ENCODE measurements at places on chromosomes 2 and 18.

DNA sequence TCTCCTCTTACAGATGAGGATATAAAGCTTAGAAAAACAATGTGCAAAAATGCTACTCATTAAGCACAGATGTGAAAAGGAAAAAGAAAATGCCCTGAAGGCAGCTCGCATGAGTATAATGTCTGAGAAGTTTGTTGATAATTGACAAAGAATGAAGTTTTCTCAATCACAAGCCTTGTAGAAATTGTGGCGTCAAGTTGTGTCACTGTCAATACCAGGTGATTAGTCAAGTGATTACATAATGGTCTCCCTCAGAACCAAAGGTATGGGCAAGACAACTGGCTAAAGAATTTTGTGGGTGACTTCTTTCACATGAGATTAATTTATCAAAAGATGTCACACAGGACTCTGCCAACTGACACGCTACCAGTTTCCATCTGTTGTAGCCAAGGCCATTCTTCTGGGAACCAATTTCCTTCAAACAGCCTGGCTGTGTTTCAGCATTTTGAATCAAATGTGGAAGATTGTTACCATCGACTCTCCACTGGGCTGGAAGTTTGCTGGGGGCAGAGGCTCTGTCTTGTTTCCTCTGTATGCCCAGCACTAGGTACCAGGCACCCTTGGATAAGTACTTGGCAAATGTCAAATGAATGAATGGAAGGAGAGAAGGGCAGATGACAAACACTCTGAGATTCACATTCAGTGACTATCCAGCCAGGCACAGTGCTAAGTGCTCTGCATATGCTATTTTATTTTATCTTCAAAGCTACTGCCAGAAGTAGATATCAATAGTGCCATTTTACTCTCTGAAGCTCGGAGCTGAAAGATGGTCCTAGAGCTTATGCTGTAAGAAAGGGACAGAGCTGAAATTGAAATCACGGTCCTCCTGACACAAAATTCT is 5.9 kb upstream of the FN1 start:
- DNase-seq, result no peak

- DNase-seq, result no peak
These were observed 1239.1 kb downstream of the LRP1B start for GRCh38 chr2:140891614-140892212.

- no peak for DNase-seq
These were observed 409.4 kb downstream of the RIT2 start for GRCh38 chr18:42706029-42706608.

DNA sequence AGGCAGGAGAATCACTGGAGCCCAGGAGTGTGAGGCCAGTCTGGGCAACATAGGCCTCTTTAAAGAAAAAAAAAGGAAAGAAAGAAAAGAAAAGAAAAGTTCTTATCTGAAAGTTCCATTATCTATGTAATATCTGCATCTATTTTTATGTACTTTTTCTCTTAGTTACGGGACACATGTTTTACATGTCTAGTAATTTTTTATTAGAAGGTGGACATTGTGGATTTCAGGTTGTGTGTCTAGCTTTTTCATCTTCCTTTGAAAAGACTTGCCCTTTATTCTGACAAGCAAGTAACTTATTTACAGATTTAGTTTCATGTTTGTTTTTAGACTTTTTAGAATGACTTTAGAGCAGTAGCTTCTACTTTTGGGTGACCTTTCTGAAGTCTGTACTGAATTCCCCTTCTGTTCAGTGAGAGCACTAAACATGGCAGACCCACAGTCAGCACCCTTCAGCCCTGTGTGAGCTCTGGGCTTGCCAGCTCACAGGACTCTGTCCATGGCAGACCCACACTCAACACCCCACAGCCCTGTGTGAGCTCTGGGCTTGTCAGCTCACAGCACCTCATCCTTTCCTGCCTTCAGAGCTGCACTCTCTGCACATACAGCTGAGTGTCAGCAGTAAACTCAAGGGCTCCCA is 17.5 kb downstream of the TRAPPC12 start:
- no peak for DNase-seq

DNA sequence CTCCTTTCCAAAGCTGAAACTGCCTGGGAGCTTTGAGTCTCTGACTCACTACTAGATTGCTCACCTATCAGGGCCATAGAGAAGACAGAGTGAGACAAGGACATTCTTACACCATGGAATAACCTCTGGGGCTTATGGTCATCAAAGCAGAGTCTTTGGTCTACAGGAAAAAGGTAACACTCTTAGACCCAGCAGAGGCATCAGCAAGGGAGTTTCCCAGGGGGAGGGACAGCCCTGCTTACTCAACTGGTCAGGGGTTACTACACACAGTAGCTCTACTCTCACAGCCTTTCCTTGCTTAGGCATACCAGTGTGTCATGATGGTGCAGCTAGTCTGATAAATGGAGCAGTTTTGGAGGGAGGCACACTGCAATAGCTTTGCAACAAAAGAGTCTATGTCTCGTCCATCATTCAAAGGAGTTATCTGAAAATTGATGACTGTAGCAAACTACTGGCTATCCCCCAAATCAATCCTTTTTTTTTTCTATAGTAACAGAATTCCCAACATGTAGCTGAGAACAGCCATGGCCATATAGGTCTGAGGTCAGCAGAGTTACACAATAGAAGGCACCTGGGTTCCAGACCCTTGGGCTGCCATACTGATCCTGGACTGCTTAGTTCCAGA is 22.4 kb upstream of the CD28 start:
- no peak for DNase-seq

- DNase-seq, result no peak
These were observed 93.0 kb downstream of the NRP2 start for GRCh38 chr2:205775097-205775877.

DNA sequence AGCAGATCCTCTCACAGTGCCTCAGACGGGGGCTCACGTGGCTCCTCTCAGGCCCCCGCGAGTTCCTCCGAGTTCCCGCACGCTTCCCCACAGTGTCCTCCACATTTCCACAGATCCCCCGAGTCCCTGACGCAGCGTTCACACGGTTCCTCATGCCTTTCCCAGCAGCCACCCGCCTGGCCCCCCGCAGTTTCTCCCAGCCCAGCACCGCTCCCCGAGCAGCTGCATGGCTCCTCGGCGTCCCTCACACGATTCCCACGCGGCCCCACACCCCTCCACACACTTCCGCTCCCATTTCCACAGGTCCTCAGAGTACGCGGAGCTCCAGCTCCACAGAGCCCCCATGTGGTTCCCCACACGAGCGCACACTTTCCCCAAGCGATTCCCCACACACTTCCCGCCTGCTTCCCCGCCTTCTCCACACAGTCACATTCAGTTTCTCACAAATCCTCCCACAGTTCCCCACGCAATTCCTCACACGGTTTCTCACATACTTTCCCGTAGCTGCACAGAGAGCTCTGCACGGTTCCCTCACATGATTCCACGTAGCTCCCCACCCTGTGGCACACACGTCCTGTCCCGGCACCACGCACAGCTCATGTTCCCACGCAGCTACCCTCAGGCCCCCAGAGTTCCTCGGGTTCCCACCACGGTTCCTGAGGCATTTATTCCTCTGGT is 39.9 kb downstream of the KIF1A start:
- DNase-seq, result no peak

DNA sequence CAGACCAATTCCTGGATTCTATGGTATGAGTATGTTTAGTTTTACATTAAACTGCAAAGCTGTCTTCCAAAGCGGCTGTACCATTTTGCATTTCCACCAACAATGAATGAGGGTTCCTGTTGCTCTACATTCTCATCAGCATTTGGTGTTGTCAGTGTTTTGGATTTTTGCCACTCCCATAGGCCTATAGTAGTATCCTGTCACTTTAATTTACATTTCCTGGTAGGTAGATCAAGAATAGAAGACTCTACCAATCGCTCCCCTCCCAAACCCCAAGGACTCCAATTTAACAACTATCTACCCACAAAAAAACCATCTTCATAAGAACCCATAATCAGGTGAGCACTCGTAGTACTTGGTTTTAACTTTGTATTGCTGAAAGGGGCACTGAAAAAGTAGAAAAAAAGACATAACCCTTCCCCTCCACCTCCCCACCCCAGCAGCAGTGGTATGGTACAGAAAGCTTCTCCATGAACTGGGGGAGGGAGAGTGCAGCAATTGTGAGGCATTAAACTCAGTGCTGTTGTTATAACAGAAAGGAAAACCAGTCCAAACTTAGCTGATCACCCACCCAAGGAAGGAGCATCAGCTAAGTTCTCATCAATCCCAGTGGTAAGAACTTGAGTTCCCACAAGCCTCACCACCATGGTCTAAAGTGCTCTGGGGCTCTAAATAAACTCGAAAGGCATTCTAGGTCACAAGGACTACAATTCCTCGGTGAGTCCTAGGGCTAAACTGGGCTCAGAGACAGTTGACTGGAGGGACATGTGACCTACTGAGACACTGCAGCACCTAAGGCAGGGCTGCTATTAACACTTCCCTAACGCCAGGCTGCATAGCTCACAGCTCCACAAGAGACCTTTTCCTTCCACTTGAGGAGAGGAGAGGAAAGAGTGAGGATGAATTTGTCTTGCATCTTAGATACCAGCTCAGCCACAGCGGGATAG is 35.5 kb upstream of the CYTIP start:
- DNase-seq, result no peak

DNA sequence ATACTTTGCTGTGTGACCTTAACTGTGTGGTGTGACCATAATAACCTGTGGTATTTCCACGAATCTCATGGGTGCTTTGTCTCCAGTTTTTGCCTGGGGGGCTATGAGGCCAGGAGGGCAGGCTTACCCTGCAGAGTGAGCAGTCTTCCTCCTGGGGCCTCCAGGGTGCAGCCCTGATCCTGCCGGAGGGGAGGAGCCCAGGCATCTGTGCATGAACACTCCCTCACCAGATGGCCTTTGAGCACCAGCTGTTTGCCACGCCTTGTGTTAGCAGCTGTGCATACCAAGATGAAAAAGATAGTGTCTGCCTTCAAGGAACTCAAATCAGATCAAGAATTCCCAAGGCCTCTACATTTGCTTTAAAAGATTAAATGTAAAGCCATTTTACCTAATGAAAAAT is 75.0 kb upstream of the RBM44 start:
- peak; percentile 43 for DNase-seq

DNA sequence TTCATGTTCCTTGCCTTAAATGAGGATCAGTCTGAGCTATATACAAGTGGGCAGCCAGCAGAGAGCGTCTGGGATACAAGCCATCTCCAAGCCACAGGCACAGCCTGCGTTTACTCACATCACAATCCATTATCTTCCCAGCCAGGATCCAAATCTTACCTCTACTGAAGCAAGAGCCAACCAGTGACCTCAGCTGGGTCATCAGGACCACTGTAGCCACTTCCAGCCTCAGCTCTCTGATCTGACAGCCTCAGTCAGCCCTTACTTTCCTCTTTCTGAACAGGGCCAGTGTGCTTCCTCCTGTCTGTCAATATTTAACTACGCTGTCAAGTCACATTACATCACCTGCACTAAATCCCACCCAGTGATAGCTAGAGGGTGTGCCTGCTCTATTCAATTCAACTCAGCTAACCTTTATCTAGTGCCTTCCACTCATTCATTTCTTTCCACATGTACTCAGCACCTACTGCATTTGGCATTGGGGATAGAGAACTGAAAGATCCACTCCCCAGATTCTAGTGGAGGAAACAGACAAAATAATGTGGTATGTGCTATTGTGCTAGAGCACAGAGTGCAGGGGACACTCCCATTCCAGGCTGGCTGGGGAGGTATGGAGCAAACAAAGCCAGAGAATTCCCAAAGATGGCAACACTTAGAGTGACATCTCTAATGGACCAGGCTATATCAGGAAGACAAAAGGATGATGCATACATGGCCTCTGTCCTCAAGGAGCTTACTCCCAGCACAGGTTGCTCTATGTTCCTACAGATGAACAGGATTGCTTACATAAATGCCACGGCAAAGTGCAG is 146.5 kb downstream of the NCKAP5 start:
- no peak for DNase-seq

- no peak for DNase-seq
These were observed 40.0 kb upstream of the LAPTM4A start for GRCh38 chr2:20091305-20091991.

DNA sequence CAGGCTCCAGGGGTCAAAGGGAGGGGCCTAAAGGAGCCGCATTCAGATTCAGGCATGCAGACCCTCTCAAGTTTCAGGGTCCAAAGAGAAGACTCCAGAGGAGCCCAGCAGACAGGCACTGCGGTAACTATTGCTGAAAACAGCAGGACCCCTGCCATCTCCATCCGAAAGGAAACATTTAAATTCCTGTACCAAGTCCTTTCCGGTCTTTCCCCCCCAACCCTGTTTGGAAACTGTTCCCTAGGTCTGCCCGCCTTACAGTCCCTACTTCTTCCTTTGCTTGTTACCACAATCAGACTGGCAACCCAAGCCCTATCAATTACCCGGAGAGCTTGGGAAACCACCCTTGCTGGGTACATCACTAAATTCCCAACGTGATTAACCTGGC is 82.0 kb downstream of the DNMT3A start:
- no peak for DNase-seq

DNA sequence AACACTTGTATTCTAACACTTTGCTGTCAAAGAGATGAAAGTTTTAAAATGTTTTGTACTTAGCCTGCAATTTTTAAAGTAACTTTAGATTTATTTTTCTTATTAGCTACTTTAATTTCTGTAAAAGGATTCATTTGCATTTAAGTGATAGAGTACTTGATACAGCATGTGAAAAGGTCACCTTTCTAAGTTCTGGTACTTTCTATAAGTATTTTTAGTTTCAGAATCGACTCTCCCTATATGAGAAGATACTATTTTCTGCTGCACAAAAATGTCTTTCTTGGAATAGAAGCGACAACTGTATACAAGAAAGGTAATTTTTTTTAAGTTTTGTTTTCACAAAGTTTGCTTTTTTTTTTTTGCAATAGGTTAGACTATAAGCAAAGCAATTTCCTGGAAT is 72.9 kb downstream of the METTL8 start:
- DNase-seq, result no peak

GRCh38 chr2:237180987-237181386 is 95.3 kb downstream of the COPS8 start:
- DNase-seq, result no peak

DNA sequence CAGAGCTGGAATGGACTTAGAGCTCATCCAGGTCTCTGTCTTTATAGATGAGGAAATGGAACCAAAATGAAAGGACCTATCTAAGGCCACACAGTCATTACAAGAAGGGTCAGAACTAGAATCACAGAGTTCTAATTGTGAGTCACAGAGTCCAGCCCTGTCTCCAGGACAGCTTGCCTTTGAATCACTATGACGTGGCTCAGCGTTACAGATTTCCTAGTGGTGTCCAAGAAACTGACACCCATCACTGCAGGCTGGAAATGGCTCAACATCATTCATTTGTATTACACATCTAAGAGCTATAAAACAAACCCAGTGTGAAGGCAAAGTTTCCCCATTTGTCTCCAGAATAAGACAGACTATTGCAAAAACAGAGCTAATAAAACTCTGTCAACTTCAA is 164.3 kb upstream of the SIX2 start:
- no peak for DNase-seq

Data from hematopoietic multipotent progenitor cell (in vitro differentiated cells).